ENCODE measurements at places on chromosomes 12 and 14.
A peak's percentile ranks its signal among the peaks of the same experiment; 100 is the strongest.

- no peak for DNase-seq
Measured at GRCh38 chr14:32109676-32110547, 32.8 kb downstream of the ARHGAP5 start.

GRCh38 chr12:77122236-77122635 lies 56.9 kb upstream of the E2F7 start:
- DNase-seq: no peak

- DNase-seq: no peak
Measured at GRCh38 chr12:130286741-130287440, 50.8 kb upstream of the PIWIL1 start.

DNA sequence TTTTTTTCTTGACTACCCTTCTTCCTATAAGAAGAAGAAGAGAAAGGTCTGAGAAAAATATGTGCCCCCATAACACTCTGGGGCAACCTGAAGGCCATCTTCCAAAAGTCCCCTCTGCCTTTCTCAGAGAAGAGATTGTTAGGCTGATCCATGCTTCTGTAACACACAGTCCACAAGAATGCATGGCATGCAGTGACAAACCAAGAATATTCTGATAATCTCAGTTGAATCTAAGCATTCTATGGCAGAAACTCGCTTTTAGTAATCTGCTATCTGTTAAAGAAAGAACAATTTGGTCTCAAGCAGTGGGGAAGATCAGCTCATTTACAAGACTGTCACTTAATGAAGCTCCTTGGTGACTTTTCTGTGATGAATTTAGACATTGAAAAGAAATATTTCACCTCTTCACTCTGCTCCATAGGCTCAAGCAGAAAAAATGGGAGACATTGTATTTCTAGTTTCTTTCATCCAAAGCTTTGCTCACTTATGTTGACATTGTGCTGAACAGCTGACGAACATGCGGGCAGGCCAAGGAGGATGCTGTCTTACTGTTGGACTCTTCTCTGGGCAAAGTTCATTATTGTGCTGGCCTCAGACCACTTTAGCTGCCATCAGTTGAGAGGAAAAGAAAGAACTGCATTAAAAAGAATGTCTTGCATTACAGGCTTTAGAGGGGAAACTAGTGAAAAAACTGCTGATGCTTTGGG lies 957.1 kb downstream of the DIO2 start:
- DNase-seq: no peak

DNA sequence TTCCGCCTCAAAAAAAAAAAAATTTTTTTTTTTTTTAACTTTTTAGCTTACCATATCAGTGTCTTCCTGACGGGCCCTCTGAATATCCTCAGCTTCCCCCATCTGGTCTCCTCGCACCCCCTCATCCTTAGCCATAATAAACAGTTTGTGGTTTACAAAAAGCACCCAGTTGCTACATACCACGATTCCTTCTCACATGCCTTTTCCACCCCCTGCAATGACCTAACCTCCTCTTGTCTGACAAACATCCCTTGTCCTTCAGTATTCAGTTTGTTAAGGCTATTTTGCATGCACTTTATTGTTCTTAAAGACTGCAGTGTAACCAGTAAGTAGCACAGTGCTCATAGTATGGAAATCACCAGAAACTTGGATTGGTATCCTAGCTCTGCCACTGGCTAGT lies 88.5 kb downstream of the PPM1H start:
- DNase-seq: no peak

DNA sequence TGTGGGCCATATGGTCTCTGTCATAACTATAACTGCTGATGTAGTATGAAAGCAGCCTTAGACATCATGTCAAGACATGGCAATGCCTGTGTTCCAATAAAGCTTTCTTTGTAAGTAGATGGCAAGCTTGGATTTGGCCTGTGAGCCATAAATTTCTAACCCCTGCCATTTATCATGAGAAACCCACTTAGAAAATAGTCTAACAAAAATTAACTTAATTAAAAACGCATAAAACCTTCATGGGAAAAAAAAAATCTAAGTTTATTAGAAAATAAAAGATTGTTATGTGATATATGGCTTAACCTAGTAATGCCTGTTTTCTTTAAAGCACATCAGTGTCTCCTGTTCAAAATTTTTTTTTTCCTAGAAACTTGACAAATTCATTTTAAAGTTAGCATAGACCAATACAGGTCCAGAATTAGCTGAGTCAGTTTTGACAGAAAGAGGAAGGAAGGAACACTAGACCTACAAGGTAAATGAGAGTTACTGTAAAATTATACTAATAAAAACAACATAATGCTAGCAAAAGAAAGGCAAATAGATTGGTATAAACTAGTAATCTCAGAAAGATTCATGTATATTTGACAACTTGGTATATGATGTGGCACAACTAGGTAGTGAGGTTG lies 68.2 kb downstream of the USP15 start:
- no peak for DNase-seq

- DNase-seq: no peak
Measured at GRCh38 chr12:118288174-118288573, 84.5 kb downstream of the TAOK3 start.

- no peak for DNase-seq
Measured at GRCh38 chr12:102680304-102680703, 199.9 kb upstream of the IGF1 start.

GRCh38 chr14:67816326-67817002 lies at the start of gene ZFYVE26:
Gene ZFYVE26, minus strand, starts transcription at chr14:67816590. Its CDS starts 627 bp downstream, at chr14:67815963.
- peak; percentile 89 for DNase-seq

DNA sequence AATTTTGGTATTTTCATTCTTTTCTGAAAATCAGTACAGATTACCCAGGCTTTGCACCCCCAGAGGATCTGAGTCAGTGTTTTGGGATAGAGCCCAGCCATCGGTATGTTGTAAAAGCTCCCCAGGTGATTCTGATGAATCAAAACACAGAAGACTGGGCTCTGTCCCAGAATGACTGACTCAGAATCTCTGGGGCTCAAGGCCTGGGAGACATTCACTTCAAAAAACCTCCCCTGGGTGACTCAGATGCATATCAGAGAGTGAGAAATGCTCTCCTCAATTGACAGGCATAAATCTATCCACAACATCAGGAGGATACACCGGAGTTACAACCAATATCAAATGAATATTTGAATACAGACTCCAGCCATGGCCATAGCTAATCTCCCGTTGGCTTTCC lies 32.6 kb downstream of the SLC35F4 start:
- no peak for DNase-seq

- DNase-seq: no peak
Measured at GRCh38 chr12:110667671-110668070, 21.2 kb downstream of the HVCN1 start.

- DNase-seq: no peak
Measured at GRCh38 chr14:94123868-94124267, 5.5 kb downstream of the IFI27L2 start.

DNA sequence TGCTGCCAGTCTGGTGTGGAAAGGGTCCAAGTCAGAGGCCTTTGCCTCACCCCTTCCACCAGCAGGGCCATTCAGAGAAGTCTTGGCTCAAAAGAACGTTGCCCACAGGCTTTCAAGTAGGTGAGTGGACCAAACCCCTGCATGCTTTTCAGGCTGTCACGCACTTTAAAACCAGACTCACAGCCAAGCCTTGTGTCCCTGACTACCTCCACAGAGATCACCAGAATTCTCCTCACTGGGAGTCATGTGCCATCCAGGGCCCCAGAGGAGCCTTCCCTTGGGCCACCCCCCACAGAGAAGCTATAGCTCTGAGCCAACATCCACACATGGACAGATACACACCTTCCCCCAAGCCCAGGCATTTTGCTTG lies 283.1 kb downstream of the DPF3 start:
- no peak for DNase-seq

DNA sequence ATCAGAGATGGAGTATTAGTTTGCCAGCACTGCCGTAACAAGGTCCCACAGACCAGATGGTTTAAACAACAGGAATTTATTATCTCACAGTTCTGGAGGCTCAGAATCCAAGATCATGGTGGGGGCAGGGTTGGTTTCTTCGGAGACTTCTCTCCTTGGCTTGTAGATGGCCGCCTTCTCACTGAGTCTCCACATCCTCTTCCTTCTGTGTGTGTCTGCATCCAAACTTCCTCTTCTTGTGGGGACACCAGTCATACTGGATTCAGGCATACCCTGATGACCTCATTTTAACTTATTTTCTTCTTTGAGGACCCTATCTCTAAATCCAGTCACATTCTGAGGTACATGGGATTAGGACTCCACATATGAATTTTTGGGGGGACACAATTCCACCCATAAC lies 455.5 kb downstream of the RGS6 start:
- DNase-seq: no peak

GRCh38 chr12:121391619-121392324 lies 8.1 kb upstream of the RNF34 start:
- DNase-seq: peak; percentile 60

GRCh38 chr12:110223777-110224378 lies 57.2 kb upstream of the ATP2A2 start:
- DNase-seq: no peak

- DNase-seq: no peak
Measured at GRCh38 chr14:105562713-105563346, 36.4 kb downstream of the TMEM121 start.

GRCh38 chr14:91586410-91586809 lies 76.3 kb upstream of the PPP4R3A start:
- no peak for DNase-seq

DNA sequence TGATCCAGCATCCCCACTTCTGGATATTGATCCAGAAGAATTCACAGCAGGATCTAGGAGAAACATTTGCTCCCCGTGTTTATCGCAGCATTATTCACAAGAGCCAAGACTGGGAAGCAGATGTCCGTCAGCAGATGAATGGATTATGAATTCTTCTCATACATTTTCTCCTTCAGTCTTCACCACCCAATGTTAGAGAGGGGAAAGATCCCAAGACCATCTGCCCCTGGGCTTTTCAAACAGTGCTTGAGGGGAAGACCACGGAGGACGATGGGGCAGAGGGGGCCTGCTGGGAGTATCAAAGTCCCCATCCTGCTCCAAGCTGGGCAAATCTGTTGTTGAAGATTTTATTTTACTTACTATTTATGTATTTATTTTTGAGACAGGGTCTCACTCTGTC lies 41.1 kb downstream of the SERPINA3 start:
- no peak for DNase-seq

DNA sequence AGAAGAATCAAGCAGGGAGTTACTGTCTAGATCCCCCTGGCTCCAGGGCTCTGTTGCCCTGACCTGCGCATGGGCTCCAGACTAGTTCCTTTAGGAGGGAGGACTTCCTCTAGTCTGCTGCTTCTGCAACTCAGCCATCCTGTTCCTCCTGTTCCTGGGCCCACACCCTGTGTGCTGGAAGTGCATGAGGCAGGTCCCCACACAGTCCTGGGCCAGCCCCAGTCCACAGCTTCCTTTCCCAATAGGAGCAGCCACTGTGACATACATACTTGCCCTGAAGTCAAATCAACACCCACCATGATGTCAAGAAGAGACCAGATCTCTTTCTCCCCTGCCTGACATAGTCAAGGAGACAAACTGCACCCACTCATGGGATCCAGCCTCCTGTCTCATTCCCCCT lies 1.3 kb downstream of the SDR9C7 start:
- no peak for DNase-seq

- DNase-seq: peak; percentile 49
Measured at GRCh38 chr14:70254476-70254961, 65.8 kb upstream of the SLC8A3 start.

DNA sequence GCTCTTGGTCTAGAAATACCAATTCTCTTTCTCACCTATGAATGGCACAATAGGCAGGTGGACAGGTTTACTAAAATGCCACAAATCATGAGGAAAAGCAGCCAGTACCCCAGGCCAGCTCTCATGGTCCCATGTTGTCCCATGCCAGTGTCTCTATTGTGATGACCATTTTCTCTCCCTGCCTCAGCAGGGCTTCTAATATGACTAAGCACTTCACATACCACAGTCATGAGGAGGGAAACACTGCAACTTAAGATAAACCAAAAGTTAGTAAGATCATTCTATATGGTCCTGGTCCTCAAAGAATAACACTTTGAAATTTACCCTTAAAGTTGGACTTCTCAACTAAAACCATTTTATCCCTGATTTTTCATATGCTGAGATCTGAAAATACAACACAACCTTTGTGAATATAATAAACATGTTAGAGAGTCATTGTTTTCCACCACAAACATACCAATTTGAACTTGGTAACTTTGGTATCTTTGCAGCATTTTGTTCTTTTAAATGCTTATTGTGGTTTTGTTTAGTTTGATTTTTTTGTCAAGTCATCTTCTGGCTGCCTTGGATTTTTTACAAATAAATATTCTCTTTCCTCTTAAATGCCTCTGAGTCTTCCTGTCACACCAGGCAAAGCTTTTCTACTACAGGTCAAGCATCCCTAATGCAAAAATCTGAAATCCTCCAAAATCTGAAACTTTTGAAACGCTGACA lies 3.6 kb downstream of the TTC5 start:
- no peak for DNase-seq

- DNase-seq: no peak
Measured at GRCh38 chr12:19856389-19856788, 417.1 kb downstream of the AEBP2 start.

DNA sequence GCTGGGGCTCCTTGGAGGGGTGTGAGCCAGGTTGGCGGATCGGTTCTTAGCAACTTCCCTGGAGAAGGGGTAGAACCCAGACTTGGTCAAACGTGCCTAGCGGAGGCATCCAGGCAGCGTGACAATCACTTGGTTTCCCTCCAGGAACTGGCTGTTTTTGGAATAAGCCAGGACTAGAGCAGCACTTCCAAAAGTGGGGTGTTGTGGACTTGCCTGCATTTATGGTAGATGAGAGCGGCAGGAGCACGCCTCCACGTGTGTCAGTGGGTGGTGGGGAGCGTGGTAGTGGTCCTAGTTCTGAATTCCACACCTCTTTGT lies 2.8 kb downstream of the PRMT8 start:
- DNase-seq: no peak

GRCh38 chr12:120835657-120836056 lies 68.5 kb downstream of the SPPL3 start:
- DNase-seq: no peak

DNA sequence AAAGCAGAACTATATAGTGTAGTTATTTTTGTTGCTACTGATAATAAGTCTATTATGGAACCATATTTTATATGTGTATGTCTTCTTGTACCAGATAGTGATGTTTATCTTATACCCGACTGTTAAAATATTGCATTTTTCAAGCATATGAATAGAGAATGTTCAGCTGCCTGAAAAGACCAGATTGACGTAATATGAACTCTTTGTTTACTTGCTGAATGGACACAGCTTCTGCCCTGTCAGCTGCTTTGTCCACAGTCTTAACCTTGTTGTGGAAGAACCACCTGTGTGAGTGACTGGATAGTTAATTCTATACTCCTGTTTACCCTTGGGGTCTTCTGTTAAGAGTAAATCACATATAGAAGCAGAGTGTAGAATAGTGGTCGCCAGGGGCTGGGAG lies 109.3 kb downstream of the LGR5 start:
- no peak for DNase-seq

- no peak for DNase-seq
Measured at GRCh38 chr12:92185052-92185451, 39.4 kb upstream of the BTG1 start.

GRCh38 chr12:2068653-2069052 lies 15.9 kb downstream of the CACNA1C start:
- no peak for DNase-seq

GRCh38 chr14:57732463-57733285 lies 133.2 kb downstream of the SLC35F4 start:
- DNase-seq: no peak

Measured in GM10248 (cell line).